ENCODE measurements at places on chromosomes 16 and 17. TPM values are rescaled to one million over a fixed set of nuclear protein-coding genes. Genes with fewer than 3 reads are reported as not detected.

TEN1 gene
- 17.2 TPM for total RNA-seq

ADAP2 gene
- 17.6 TPM for total RNA-seq

SMTNL2 gene
- 6.8 TPM for total RNA-seq

C16orf92 gene
- total RNA-seq: not detected

C17orf113 gene
- 2.1 TPM for total RNA-seq

PMFBP1 gene
- total RNA-seq: 1.4 TPM

DNA sequence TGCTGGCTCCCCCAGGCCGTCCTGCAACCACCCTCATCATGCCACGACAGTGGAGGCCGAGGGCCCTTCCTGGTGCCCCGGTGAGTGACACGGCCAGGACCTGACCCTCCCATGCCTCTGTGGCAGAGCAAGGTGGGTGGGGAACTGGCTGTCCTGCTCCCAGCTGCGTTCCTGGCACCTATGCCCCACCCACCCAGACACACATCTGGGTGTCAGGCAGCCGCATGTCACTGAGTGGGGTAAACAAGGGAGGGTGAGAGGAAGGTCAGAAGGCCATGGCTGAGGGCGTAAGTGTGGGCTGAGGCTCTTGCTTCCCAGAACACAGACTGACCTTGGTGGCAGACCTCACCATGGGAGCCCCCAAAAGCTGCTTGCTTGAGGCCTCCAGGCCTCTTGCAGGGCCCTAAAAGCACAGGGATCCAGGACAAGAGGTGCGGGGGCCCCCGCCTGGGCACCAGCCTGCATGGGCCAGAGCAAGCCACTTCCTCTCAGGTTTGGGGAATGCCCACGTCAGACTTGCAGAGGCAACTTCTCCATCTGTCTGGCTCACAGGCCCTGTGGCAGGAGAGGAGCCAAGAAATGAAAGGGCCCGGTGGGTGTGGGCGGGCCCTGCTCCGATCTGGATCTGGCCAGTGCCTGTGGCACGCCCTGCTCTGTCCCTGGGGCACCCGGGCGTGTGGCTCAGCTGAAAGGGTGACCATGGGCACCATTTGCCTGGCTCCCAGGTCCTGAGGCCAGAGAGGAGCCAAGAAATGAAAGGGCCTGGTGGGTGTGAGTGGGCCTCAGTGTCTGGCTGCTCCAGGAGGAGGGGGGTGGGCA is 3.9 kb upstream of the CCDC57 start:
- peak; percentile 32 for DNase-seq

GRCh38 chr16:28592511-28592910 is 4.3 kb downstream of the SULT1A2 start:
- no peak for DNase-seq

DNA sequence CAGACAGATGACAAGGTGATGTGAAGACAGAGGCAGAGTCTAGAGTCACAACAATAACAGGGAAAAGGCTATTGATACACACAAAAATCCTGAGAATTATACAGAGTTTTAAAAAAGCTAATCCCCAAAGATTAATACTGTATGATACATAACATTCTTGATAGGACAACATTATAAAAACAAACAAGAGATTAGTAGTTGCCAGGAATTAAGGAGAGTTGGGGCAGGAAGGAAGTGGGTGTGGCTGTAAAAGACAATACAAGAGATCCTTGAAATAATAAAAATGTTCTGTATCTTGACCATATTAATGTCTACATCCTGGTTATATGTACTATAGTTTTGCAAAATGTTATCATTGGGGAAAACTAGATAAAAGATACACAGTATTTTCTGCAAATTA is 309.5 kb upstream of the PMFBP1 start:
- no peak for DNase-seq

DNA sequence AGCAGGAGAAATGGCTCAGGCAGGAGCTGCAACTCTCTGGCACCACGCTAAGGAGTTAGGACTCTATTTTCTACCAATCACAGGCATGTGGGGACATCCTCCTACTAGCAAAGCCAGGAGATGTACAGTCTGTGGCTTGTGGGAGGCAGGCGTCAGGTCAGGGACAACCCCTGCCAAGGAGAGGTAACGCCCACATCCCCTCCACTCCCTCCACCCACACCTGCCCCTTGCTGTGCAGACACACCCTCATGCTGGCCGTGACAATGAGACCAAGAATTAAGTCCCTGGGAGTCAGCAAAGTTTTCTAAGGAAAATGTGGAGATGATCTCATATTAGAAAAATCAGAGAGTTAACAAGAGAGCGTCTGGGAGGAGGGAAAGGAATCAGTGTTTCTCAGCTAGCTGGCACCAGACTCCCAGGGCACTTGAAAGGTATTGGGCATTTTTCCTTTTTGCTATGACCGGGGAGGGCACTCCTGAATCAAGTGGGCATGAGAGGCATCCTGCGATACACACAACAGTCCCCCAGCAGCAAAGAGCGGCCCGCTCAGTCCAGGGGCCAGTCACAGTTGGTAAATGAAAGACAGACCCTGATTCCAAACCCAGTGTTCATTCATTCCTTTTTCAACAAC is 87.3 kb upstream of the RPL38 start:
- no peak for DNase-seq

DNA sequence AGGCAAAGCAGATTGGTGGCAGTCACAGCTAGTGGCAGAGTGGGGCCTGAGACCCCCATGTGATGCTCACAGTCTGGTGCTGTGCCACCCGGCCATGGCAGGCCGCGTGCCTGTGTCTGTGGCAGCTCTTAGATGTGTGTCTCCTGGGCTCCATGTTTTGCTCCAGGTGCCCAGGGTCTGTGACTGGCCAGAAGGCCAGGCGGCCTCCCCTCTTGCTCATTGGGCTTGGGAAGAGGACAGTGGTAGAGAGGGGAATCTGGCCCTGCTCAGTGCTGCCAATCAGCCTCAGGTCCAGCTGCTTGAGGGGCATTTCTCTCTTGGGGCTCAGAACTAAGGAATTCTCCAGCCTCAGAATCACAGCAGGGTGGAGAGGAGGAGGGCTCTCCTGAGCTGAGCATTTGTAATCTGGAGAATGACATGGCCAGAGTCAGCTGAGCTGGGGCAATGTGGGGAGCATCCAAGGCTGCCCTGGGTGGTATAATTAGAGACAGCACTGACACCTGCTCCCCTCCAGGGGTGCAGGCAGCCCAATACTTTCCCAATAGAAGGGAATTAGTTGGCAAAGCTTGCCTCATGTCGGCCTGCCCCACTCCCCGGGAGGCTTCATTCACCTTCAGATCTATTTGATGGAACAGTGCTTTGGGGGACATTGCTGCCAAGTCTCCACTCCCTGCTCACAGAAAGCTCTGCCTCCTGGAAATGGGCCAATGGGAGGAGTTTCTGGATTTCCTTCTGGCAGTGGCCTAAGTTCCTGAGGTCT is 2.7 kb upstream of the LASP1NB start:
- peak; percentile 82 for DNase-seq

- peak; percentile 88 for DNase-seq
Observed at GRCh38 chr17:42980274-42980765, at the start of gene RUNDC1. Gene RUNDC1 (plus strand): TSS chr17:42980565. CDS start chr17:42980577, 12 bp downstream.

GRCh38 chr16:1949507-1949906 is 5.0 kb downstream of the RPL3L start:
- DNase-seq: no peak

- DNase-seq: no peak
Observed at GRCh38 chr16:55622930-55623561, 32.7 kb upstream of the SLC6A2 start.

GRCh38 chr16:57759541-57760356 is 24.2 kb downstream of the KATNB1 start:
- DNase-seq: no peak

GRCh38 chr16:79540825-79541595 is 59.5 kb downstream of the MAF start:
- DNase-seq: no peak

DNA sequence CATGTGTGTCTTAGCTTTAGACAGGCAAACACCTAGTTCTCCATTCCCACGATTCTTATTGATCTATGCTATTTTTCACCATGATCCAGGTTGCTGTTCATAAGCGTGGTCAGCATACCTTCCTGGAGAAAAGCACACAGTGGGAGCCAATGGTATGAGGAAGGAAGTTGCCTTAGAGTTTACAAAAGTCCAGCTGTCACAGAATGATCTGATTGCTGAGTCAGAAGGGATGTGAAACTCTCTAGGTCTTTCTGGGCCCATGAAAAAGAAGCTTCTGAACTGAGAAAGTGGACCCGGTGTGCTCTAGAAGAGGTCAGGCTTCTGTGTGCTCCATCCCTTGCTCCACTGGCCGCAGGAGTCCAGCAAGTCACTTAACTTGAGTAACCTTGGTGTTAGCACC is 71.0 kb upstream of the CCL1 start:
- DNase-seq: no peak

- no peak for DNase-seq
Observed at GRCh38 chr17:27318633-27319032, 24.7 kb downstream of the WSB1 start.

DNA sequence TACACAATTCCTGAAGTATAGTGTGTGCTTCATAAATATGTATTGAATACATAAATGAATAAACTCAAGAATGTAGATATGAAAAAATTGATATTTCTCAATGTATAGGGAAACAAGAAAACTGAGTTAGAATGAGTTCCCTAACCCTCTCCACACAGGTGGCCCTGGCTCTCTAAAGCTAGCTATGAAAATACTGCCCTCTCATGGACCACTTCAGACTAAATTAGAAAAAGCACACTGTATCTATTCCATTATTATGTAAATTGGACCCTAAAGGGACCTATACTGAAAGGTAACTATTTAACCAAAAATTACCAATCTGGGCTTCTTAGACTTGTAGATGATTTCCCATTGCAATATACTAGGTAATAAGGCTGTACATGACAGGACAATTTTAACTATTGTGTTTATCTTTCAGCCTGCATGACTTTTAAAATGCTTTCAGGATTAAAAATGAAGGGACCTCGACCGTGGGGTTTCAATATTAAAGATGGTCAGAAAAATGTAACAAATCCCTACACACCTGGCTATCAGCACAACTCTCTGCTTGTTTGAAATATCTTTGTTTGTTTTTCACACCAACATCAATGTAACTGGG is 672.5 kb upstream of the KIF2B start:
- DNase-seq: no peak

DNA sequence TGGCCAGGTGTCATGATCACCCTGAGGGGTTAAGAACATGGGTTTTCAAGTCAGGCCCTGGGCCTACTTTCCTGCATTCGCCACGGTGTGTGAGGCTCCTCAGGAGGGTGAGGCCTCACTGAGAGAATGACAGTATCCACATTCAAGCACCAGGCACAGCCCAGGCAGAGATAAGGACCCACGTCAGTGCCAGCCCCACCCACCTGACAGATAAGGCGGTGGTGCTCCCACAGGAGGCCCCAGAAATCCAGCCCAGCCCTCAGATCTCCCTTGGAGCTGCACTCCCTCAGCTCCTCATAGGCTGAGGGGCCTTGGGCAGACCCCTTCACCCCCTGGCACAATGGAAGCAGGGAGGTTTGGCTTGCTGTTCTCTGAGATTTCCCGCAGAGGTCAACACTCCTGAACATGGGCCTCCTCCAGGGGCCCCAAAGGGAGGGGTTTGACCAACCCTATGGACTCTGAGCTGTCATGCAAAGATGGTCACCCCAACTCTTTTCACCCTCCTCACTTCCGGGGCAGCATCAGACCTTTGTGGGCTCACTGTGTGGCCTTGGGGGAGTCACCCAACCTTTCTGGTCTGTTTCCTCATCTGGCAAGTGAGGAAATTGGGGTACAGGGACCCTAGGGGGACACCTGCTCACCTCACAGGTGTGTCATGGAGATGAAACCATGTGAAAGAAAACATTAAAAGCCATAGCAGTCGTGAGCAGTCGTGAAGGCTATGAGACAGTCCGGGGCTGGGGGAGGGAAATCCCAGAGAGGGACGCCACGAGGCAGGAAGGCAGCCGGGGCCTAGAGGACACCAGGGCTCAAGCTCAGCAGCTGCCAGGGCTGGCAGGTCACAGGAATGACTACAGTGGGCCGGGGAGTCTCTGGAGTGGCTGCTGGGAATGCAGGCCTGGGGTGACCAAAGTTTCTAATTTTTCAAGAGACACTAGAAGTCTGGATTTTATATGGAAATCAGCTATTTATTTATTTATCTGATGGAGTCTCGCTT is 15.4 kb downstream of the PLLP start:
- no peak for DNase-seq

DNA sequence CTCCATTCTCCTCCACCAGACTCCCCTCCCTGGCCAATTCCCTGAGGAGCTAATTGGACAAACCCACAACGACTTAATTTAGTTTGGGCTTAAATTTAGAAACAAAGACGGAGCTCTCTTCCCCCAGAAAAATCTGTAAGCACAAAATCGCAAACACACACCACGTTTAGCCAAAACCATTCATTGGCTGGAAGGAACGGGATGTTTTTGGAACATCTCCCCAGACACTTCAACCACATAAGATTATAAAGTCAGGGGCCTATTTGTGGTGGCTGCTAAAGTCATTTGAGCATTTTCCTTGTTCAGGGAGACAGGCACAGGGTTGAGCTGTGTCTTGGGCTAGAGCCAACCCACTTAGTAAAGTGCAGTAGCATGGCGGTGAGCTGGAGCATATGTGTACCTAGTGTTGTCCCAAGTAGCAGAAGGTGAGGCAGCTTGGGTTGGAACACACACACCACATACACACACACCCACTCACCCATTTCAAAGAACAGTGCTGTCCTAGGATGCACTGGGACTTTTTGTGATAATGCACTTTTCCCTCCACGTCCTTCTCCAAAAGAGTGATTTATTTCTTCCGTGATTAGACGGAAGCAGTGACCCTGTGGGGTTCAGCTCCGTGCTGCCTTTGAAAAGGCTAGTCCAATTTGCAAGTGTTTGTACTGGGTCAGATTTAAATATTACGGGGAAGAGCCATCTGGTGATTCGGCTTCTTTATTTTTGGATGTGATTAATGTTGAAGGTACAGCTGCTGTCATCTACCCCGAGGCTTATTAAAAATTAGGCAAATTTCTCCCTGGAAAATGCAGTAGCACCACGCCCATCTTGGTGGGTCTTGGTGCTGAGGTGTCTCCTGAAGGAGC is 32.2 kb downstream of the ELAC2 start:
- DNase-seq: no peak

DNA sequence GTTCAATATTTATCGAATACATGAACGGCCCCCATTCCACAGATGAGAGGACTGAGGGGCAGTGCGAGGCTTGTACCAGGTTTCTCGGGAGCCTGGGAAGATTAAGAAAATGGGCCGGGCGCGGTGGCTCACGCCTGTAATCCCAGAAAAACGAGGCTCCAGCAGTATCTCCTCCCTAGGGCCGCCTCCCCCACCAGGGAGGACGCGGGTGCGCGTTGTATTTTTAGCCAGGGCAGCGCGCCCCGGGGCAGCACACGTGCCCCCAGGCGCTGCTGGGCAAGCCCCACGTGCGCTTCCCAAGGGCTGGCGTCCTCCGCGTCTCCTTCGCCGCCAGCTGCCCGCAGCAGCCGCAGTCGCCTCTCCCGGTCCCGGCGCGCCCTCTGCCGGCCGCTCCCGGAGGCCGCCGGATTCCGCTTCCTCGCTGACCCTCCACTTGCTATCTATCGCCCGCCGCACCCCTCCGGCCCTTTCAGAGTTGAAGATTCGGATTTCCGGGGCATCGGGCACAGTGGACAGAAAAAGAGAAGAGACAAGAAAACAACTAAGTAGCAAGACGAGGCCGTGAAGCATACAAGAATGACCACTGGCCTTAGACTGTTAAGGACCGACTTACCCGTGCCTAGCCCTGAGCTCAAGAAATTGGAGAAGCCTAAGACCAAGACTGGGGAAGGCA is 1.9 kb upstream of the YBX2 start:
- peak; percentile 78 for DNase-seq

Measured in uterus (tissue), 4 donors.